IMR-90 (cell line): ENCODE measurements at places on chromosomes 5 and 9.

- DNase-seq: no peak
These were observed 31.5 kb downstream of the GOLGA2 start for GRCh38 chr9:128244091-128244836.

GRCh38 chr5:1666812-1667588, 132.6 kb downstream of the MRPL36 start:
- DNase-seq: no peak

- no peak for DNase-seq
These were observed 247.9 kb downstream of the TRPM3 start for GRCh38 chr9:70873506-70873905.

DNA sequence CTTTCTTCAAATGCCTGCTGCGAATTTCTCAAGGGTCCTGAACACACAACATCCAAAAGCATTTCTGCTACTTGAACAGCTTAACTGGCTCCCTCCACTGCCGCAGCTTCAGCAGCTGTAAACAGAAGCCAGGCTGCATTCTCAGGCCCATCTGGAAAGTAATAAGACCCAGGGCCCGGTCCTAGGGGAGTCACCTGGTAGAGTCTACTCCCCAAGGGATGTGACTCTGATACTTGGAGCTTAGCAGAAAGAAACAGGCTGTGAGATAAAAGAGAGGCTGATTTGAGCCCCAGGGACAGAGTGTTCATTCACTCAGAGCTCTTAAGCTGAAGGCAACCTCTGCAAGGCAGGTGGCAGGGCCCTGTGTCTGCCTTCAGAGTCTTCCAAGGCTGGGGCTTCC, 356.8 kb downstream of the SPOCK1 start:
- DNase-seq: peak; percentile 32

GRCh38 chr5:160169326-160169725, 50.1 kb upstream of the PWWP2A start:
- peak; percentile 97 for DNase-seq
